ENCODE measurements at places on chromosomes 6 and 20. TPM values are rescaled to one million over a fixed set of nuclear protein-coding genes. Genes with fewer than 3 reads are reported as not detected.

Gene TFAP2D
- total RNA-seq: not detected

Gene RNF182
- 6.5 TPM for total RNA-seq

Gene CDC40
- 26.2 TPM for total RNA-seq

Gene TRIM40
- not detected for total RNA-seq

Gene SDC4
- total RNA-seq: 100 TPM

Gene MOG
- not detected for total RNA-seq

Gene MAS1
- total RNA-seq: not detected

DNA sequence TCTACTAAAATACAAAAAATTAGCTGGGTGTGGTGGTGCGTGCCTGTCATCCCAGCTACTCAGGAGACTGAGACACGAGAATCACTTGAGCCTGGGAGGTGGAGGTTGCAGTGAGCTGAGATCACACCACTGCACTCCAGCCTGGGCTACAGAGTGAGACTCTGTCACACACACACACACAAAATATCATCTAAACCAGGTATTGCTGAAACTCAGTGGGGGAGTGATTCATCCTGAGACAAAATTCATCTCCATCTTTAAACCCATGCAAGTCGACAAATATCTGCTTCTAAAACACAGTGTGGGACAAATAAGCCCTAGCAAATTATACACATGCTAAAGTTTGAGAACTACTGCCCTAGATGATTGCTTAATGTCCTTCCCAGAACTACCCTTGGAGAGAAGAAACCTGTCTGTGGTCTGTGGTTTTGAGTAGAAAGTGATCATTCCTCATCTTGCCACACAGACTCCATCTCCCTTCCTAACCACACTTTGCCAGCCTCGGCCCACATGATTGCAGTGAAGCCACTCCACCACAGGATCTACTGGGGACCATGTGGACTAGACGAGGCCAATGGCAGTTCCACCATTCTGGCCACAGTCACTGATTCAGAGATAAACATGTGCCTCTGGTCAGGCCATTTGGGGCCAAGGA is 130.3 kb downstream of the OPRM1 start:
- DNase-seq: no peak

DNA sequence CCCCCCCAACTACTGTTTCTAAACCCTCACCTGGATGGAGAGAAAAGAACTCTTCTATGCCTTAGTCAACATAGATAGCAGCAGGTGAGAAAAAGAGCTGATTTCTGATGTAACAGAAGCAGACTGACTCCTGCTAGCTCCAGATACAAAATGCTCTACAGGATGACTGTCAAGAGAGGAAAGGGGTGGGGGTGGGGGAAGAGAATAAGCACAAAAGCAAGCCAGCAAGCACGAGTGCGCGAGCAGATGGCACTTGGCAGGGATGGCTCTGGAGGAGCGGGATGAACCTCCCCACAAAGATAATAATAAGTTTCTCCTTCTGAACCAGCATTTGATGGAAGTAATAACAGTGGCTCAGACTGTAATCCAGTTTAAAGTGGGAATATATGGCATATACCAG is 45.6 kb upstream of the SPDEF start:
- no peak for DNase-seq

DNA sequence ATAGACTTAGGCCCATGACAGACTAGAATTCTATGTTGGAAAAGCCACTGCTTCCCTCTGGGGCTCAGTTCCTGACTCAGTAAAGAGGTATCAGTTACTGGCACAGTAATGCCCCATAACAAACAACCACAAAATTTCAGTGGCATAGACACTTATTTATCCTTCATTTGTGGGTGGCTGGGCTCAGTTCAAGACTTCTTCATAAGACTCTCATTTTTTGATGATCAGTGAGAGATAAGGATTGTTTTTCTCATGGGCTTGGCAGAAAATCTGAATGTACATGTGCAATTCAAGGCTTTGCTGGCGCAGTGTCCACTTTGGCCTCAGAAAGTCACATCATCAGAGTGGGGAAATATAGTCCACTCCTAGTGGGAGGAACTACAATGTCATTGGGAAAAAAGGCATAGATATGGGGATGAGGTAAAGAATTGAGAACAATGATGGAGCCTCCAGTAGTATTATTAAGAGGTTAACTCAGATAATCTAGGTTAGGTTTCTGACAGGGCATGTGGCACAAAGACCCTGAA is 384.6 kb upstream of the FLRT3 start:
- DNase-seq: no peak

GRCh38 chr6:161105408-161105807 is 113.8 kb downstream of the MAP3K4 start:
- no peak for DNase-seq

GRCh38 chr6:89328976-89329375 is 13.9 kb upstream of the GABRR2 start:
- DNase-seq: no peak

DNA sequence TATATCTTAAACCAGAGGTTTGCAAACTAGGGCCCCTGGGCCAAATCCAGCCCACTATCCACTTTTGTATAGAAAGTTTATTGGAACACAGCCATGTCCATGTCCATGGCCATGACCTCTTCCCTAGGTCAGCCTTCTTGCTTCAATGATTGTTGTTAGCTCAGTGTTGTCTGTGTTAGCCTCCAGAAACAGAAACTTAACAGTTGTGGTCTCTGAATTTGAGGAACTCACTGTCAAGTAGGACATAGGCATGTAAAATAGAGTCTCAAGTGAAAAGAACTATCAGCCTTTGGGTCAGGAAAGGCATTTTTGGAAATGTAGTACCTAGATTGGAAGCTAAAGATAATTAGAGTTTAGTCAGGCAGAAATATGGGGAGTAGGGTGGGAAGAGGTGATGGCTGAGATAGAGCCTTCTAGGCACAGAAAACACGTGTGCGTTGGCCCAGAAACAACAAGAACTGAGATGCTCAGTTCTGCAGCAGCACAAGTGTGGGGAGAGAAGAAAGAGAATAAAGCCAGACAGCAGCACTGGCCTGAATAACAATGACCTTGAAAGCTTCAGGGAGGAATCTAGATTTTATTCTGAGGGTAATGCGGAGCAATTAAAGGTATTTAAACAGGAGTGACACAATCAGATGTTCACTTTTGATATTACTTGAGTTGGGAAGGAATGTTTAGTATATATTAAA is 87.0 kb upstream of the OLIG3 start:
- DNase-seq: no peak

DNA sequence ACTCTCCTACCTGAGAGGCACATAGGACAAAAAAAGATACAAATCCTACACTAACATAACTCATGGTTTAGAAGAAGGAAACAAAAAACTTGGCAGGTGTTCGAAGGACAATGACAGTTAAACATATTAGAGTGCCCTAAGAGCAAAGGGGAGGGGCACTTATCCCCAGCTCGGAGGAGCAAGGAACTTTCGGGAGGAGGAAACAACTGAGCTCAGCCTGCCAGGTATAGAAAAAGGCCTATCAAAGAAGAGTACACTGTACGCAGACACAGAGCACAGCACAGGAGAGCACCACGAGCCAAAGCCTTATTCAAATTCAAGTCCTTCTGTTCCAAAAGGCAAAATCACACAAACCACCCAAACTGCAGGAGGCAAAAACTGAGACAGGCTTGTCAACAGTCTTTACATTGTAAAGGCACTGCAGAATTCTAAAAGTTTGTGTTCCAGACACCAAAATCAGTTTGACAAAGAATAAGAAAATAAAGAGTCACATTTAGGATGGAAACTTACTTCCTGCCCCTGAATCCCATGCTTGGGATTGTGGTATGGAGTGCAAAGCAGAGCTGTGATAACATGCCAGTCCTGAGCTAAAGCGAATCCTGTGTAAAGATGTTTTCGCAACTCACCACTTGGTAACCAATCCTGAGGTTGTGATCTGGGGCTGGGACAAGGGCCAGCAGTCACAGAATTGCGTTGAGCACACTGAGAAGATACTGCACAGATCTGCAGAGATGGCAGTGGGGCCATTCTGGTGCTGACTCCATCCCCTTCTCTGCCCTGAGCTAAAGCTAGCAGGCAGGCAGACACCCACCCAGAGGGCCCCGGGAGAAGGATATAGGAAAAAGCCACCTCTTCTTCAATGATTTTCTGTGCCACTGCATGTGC is 108.6 kb downstream of the CHD6 start:
- no peak for DNase-seq

GRCh38 chr20:50126662-50127061 is 13.7 kb upstream of the UBE2V1 start:
- no peak for DNase-seq

DNA sequence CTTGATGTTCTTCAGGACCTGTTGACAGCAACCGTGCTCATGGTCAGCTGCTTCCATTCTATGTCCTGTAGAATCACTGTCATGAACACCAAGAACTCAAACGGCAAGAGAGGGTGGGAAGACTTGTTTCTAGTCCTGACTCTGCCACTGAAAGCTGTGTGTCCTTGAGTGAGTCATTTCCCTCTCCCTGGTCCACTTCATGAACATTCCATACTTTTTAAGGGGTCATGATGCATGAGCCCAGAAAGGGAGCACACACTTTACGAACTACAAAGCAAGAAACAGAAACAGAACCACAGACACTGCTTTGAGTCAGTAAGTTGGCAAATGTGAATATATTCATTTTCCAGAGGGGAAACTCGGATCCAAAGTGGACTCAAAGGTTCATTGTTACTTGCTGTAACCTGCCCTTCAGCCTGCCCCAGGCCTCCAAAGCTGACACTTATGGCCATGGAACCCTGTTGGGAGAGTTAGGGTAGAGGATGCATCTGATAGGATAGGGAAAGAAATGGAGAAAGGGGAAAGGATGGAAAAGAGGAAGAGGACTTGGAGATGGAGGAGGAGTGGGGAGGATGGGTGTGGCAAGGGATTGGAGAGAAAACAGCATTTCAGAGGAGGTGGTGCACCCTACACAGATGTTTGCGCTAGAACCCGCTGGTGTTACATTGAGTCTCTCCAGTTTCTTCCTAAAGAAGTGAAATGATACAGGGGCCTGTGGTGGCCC is 129.8 kb downstream of the FOXO3 start:
- DNase-seq: no peak

DNA sequence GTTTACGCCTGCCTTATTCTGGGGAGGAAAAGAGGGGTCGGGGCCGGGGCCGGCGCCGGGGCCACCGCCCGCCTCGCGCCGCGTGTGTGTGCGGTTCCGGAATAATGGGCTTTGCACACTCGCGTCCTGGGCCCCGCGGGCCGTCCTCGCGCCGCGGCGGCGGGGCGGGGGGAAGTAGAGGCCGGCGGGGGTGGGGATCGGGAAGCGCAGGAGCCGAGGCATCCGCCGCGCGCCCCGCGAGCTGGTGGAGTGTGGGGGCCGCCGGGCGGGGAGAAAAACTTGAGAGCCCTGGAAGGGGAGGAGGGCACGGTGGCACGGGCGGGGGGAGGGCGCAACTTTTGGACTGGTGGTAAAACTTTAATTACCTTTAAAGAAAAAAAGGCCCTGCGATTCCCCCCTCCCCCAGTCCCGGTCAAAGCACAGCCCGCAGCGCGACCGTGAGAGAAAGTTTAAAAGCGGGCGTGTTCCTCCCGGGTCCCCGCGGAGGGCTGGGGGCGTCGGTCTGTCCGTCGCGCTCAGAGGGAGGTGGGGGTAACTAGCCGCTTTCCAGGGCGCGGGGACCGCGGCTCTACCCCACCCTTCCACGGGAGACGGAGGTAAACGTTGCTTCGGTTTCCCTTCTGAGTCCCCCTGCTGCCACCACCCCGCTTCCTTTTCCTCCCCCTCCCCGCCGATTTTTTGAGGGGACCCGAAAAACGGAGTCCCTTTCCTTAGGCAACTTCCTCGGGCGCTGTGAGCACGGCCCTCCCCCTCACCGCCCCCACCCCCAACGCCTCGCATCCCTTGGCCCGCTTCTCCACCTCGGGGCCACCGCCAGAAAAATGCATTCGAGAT is 1.9 kb downstream of the L3MBTL3 start:
- no peak for DNase-seq

GRCh38 chr6:147170269-147170668 is 33.9 kb upstream of the STXBP5 start:
- no peak for DNase-seq

- no peak for DNase-seq
Observed at GRCh38 chr6:2168480-2168879, 76.9 kb downstream of the GMDS start.

- no peak for DNase-seq
Observed at GRCh38 chr6:36142971-36143838, 12.9 kb downstream of the MAPK13 start.

DNA sequence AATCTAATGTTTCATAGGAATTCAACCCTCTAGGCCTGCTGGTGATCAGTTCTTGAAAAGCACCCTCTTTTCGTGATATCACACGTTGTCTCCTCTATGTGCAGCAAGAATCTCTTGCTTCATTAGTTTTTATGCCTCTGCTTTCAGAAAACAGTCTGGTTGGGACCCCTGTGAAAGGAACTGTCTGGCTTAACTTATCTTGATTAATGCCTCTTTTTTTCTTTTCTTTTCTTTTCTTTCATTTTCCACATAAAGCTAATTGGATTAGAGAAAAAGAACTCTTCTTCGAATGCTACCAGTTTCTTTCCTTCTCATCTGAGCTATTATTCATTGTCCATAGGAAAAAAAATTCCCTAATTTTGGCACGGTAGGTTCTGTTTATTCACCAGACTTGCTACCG is 21.3 kb downstream of the ZNF311 start:
- no peak for DNase-seq

- no peak for DNase-seq
Observed at GRCh38 chr6:16438718-16439591, 200.6 kb downstream of the GMPR start.

DNA sequence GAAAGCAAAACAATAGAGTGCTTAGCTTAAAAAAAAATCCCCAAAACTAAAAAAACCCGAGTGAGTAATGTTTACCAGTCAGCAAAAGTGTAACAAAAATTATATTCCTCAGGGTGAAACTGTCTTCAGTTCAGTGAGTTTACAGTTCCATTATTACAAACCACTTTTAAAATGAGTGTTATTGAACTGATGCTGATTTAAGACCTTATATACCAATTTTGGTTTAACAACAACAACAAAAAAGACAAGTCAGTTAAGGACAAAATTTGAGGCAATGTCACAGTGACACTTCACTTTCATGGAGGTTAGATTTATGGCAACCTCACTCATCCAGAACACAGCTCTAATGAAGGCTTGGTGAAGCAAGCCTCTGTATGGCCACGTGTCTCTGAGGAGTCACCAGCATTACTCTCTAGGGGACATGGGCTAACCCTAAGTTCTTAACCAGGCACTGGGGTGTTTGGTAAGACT is 630.8 kb downstream of the PHF3 start:
- no peak for DNase-seq

GRCh38 chr6:169830876-169831275 is 79.5 kb downstream of the ERMARD start:
- DNase-seq: no peak

DNA sequence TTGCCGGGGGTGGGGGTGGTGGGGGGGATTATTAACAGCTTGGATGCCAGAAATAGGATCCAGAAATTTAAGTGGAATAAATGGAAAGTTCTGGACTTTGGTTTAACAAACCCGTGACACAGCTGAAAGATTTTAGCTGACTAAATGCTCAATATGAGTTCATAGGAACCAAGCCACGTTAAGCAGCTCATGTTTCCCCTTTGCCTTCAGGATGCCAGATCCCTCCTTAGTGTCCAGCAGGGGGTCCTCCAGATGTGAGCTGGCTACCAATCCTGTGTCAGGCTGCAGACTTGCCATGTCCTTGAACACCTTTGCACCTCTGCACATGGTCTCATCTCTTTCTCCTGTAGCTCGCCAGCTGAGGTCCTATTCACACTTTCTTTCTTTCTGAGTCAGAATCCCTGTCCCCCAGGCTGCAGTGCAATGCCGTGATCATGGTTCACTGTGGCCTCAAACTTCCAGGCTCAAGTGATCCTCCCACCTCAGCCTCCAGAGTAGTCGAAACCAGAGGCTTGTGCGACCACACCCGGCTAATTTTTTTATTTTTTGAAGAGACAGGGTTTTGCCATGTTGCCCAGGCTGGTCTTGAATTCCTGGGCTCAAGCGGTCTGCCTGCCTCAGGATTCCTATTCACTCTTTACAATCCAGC is 133.3 kb upstream of the ARMC2 start:
- DNase-seq: no peak
